ENCODE measurements at places on chromosomes 2 and 18.

- no peak for DNase-seq
These were observed 503.7 kb upstream of the SLC8A1 start for GRCh38 chr2:40955635-40956034.

DNA sequence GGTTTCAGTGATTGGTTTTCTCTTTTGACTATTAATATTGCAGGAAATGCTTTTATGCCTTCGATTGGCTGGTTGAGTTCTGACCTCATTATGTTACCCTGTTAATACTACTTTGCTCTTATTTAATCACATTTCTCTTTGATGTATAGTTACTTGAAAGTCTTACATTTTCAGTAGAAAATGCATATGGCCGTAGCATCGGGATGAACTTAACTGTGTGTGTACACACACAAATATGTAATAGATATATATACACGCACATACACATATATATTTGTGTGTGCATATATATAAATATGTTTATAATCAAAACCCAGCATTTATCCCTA lies 1.6 kb downstream of the EPC2 start:
- no peak for DNase-seq

DNA sequence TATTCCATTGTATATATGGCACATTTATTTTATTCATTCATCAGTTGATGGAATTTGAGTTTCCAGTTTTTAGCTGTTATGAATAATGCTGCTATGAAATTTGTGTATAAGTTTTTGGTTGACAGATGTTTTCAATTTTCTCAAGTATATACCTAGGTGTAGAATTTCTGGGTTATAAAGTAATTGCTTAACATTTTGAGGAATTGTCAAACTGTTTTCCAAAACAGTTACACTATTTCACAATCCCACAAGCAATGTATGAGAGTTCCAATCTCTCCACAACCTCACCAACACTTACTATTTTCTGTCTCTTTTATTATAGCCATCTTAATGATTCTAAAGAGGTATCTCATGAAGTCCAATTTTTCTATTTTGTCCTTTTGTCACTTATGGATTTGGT lies 12.5 kb upstream of the WDSUB1 start:
- no peak for DNase-seq

DNA sequence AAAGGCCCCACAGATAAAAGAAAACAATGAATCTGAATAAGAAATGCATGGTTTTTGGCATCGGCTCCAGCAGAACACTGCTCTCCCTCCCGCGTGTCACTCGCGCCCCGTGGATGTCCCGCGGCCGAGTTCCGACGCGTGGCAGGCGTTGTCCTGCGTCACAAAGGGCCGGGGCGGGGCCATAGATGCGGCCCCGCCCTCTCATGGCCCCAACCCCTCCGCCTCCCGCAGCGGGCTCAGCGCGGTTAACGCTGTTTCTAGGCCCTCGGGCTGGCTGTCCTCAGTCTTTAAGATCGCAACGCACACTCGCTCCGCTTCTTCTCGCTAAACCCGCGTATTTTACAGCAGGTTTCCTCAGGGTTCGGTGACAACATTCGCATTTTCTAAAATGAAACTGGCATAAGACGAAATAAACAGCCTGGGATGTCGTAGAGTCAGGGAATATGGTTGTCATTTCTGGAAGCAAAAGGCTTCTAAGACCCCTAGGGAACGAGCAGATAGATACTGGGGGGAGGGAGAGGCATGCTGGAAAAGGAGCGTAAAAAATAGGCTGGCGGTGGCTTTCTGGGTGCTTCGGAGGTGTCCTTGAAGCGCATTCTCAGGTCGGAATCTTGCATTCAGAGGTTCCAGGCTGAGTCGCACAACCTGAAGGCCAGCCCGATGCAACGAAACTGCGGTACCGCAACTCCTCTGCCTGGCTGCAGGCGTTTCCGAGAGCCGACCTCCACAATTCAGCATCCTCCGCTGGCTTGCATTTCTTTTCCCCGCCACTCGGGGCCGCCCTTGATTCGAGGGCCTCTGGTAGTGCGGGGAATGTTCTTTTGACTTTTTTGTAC lies at the start of gene FKBP7:
Gene FKBP7 (minus strand): TSS at position 162 of the 836 bp plus-strand sequence. CDS start 101 bp downstream, at position 61.
- peak; percentile 55 for DNase-seq

DNA sequence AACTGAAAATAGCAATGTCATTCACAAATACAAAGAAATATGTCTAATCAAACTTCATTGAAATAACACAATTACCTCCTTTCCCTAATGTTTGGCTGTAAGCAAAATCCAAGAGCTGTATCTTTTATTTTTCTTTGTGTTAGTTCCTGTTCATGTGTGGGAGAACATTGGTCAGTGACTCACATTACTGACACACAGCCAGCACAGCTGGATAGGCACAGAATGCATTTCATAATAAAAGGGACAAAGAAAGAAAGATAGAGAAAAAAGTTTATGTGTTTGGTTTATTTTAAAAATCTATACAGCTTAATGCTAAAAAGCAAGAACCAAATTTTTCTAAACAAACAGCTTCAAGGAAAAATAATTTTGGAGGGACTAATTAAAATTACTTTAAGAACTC lies 185.6 kb upstream of the COL3A1 start:
- no peak for DNase-seq

GRCh38 chr2:104388296-104388695 lies 465.6 kb upstream of the POU3F3 start:
- DNase-seq = no peak

DNA sequence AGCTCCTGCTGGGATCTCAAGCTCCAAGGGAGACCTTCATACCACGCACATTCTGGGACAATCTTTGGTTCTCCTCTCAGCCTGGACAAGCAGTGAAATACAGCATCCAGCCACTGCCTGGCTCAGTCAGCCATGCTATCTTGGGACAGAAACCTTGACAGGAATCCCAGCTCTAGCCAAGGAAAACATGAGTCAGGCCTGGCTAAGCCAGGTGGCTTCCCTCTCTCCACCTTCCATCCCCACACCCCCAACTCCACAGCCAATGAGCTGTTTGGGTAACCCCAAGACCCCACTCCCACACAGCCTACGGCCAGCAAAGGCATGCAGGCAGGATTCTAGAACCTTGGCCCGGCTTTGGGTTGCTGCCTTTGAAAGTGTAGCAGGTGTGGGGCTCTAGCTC lies 64.9 kb downstream of the MCFD2 start:
- no peak for DNase-seq

DNA sequence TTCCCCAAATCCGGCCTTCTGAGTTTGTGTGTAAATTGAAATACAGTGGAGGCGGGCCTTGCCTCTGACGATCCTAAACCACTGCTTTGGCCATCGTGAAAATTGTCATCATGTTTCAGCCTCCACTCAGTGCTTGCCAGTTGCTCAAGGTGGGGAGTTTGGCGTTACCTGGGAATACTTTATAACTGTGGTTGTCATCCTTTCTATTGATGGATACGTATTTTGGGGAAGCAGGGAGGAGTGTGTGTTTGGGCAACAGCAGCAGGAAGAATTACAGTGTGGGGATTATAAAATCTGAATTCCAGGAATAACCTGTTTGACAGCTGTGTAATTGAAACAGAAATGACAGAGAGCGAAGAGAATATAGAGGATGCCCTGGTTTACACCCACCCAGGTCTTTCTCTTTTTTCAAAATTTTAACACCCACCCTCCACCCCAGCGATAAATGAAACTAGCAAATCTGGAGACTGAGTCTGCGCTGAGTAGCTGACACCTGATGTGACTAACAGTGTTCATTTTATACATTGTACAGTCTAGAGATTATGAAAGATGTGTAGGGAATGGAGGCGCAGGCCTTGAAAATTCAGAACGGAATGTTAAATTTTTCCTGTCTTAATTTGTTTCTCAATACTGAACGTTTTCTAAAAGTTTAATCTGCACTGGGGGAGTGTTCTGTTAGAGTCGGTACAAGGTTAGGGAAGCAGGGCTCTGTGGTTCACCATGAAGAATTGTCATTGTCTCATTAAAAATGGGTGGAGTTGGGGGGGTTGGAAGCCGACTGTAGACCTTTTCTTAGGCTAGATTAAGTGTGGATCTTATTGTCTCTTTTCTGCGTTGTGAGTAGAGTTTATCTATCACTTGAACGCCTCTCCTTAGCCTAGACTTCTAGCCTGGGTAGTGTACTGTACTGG lies 1.6 kb downstream of the MAP4K4 start:
- no peak for DNase-seq

GRCh38 chr2:147846412-147847081 lies 1.7 kb downstream of the ACVR2A start:
- DNase-seq = no peak

DNA sequence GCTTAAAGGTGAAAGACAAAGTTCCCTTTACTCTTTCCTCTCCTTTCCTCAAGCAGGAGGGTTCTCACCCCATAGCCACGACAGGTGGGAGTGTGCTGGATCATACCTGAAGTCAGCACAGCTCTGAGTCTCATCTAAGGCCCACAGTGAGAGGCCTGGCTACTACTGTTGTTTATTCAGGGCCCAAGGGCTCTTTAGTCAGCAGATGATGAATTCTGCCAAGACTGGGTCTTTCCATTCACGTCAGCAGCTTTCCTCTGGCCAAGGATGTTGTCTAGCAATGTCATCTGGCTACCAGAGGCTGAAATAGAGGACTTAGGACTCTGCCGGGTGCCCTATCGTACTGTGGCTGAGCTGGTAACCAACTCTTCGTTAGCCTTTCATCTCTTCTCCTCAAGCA lies 308.4 kb upstream of the THUMPD2 start:
- no peak for DNase-seq

DNA sequence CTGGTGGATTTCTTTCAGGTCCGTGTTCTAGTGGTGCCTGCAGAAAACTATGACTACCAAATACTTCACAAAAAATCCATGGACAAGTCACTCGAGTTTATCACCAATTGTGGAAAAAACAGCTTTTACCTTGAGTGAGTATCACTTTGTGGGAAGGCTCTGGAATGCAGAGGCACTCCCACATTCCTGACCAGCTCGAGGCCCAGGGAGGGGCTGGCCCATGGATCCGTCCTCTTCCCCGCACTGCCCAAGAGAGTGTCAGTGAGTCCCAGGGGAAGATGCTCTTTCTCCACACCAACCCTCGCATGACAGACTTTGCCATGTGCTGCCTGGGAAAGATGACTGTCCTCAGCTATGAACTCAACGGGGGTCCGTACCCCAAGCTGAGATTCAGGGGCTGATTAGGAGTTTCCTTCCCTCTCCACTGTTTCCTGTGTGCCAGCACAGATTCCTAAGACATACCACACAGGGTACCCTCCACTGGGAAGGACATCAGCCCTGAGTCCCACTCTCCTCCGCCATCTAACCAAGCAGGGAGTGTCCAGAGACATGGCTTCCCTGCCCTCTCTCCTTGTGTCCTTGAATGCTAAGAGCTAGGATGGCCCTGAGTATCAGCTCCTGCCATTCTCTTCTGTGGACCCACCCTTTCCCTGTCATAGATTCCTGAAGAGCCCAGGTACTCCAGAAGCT lies 155.9 kb downstream of the LAMA3 start:
- DNase-seq = no peak

- no peak for DNase-seq
These were observed 205.4 kb downstream of the KLHL29 start for GRCh38 chr2:23590241-23590869.

DNA sequence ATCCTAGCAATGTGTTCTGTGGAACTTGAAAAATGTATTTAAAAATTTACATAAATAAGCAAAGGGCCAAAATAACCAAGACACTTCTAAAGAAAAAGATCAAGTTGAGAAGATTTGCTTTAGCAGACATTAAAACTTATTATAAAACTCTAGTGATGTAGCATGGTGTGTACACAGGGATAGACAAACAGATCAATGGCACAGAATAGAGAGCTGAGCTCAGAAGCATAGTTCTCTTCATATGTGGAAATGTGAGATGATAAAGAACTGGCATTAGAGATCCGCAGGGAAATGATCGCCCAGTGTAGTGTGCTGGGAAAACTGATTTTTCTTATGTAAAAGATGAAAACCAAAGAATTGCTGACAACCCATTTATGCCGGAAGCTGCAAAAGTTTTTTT lies 39.4 kb downstream of the SERPINB8 start:
- DNase-seq = no peak

- no peak for DNase-seq
These were observed 4.9 kb upstream of the GPC1 start for GRCh38 chr2:240430595-240430994.

DNA sequence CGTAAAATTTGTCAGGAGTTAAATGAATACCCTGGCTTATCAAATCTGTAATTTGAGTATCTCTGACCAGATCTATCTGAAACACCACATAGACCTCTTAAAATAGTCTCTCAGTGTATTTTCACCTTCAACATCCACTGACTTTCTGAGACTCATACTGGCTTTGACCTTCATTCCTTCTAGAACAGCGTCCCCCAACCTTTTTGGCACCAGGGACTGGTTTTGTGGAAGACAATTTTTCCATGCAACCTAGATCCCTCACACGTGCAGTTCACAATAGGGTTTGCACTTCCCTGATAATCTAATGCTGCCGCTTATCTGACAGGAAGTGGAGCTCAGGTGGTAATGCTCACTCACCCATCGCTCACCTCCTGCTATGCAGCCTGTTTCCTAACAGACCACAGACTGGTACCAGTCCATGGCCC lies 3.2 kb downstream of the NBAS start:
- no peak for DNase-seq

- DNase-seq = no peak
These were observed 1229.0 kb upstream of the ZEB2 start for GRCh38 chr2:145748927-145749326.

DNA sequence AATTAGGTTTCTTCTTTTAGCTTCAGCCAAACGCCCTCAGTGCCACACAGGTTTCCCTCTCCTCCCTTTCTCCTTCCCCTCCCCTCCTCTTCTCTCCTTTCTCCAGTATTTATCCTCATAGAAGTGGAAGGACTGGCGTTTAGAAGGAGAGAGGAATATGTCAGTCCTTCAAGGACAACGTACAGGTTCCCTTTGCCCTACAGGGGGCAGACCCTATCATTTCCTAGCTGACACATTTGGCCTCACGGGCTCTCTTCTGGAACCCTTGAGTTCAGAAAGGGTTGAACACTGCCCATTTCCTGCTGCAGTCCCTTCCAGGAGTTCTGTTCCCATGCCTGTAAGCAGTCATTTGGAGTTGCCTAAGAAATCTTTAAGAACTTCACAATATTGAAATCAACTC lies 46.1 kb downstream of the CDCA7 start:
- no peak for DNase-seq

DNA sequence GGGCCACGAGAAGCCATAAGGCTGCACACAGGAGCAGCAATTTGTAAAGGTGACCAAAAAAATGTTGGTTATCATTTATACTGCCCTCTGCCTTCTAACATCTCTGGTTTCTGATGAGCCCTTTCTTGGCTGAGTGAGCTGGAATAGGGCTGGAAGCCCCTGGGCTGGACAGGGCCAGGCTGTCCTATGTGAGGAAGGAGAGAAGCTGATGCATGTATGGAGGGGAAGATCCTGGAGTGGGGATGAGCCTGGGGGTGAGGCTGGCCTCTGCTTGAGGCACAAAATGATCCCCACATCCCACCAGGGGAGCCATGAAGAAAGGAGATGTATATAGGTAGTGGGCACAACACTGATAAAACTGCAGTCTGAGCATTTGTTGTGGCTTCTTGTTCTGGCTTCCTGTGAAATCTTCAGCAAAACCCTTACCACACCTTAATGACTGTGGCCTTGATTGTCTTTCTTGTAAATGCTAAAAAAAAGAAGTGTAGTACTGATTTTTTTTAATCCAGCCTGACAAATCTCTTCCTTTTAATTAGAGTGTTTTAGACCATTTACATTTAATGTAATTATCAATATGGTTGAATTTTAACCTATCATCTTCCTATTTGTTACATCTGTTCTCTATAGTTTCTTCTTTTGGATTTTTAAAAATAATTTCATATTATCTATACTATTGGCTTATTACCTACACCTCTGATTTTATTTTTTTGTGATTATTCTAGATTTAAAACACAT lies 5.6 kb downstream of the SNED1 start:
- DNase-seq = no peak

- DNase-seq = no peak
These were observed 123.0 kb downstream of the ACAA2 start for GRCh38 chr18:49690312-49690711.

GRCh38 chr2:40740419-40740818 lies 288.5 kb upstream of the SLC8A1 start:
- no peak for DNase-seq
